ENCODE measurements at places on chromosomes 1 and 21. TPM values are rescaled to one million over a fixed set of nuclear protein-coding genes. Genes with fewer than 3 reads are reported as not detected.

DNA sequence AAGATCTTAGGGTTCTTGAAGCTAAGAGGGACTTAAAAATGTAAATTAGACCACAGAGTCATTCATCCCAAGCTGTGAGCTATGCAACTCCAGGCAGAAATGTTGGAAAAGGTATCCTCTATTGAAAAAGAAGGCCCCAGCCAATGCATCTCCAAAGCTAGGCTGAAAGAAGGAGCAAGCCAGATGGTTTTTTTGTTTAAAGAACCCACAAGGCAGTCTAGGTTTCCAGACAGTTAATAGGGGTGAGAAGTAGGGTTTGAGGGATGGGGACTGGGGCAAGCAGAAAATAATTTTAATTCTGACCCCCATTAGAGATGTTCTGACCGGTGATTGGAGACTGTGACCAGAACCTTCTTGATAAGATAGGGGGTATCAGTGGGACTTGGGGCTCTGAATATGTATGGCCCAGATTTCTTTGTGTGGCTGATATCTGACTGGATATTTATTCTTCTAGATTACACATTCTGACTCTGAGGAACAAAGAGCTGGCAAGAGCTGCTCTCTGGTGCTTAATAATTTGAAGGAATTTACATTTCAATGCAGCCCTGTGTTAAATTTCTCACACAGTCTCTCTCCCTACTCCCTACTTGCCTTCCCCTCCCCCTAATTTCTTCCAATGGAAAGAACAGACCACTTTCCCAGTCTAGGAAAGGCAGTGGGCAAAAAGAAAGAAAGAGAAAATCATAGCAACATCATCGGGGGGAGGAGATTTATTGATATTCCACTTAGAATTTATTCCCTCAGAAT lies 104.9 kb downstream of the NUF2 start:
- no peaks in the 10 kb centered on the region for H3K4me1 ChIP-seq
- H3K27ac ChIP-seq = no peak overlapping the region
- DNase-seq = no peak
- H3K4me3 ChIP-seq = no peak overlapping the region
- peaks cover 3% of the 10 kb centered on the region for H3K27me3 ChIP-seq

DNA sequence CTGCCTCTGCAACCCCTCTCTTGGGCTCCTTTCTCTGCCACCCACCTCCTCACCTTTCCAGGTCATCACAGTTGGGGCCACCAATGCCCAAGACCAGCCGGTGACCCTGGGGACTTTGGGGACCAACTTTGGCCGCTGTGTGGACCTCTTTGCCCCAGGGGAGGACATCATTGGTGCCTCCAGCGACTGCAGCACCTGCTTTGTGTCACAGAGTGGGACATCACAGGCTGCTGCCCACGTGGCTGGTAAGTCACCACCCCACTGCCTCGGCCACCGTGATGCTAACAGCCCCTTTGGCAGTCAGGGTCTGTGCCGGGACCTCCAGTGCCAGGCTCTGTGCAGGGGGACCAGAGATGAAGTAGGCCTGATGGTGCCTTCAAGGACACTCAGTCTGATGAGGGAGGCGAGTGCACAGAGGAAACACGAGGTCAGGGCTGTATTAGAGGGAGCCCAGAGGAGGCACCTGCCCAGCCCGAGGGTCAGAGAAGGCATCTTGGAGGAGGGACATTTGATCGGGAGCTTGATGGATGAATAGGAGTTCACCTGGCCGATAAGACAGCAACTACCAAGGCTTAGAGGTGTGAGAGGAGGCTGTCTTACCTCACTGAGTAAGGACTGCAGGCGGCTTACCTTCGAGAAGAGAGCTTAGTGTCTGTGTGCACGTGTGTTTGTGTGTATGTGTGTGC lies 18.1 kb downstream of the PCSK9 start:
- no peak overlapping the region for H3K4me3 ChIP-seq
- H3K36me3 ChIP-seq = no peaks in the 10 kb centered on the region
- no peak overlapping the region for H3K27ac ChIP-seq
- H3K27me3 ChIP-seq = no peaks in the 10 kb centered on the region

- no peak for DNase-seq
- no peaks in the 10 kb centered on the region for H3K36me3 ChIP-seq
- no peak overlapping the region for H3K4me3 ChIP-seq
- H3K4me1 ChIP-seq = no peaks in the 10 kb centered on the region
Observed at GRCh38 chr1:39711966-39712340, 20.7 kb upstream of the HPCAL4 start.

DNA sequence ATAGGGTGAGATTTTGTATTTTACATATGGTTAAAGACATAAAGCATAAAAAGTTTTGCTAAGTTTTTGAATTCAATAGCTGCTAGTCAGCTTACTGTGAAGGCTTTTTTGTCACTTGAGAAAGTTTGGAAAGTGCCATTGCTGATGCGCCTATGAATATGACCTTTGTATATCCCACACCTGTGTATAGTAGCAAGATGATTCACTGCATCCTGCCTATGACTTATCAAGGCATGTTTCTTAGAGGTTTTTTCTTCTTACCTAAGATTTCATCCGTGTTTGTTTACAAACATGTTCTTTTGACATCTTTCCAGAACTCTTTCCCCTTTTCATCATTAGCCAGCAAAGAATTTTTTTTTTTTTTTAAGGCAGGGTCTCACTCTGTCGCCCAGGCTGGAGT lies 51.5 kb downstream of the PRKAA2 start:
- no peak overlapping the region for H3K4me3 ChIP-seq
- no peaks in the 10 kb centered on the region for H3K36me3 ChIP-seq
- no peaks in the 10 kb centered on the region for H3K4me1 ChIP-seq
- H3K27me3 ChIP-seq = no peaks in the 10 kb centered on the region
- no peak overlapping the region for H3K27ac ChIP-seq
- DNase-seq = no peak

- no peak for DNase-seq
- H3K4me3 ChIP-seq = no peak overlapping the region
- no peaks in the 10 kb centered on the region for H3K36me3 ChIP-seq
Observed at GRCh38 chr1:31510853-31511789, 65.2 kb upstream of the TINAGL1 start.

DNA sequence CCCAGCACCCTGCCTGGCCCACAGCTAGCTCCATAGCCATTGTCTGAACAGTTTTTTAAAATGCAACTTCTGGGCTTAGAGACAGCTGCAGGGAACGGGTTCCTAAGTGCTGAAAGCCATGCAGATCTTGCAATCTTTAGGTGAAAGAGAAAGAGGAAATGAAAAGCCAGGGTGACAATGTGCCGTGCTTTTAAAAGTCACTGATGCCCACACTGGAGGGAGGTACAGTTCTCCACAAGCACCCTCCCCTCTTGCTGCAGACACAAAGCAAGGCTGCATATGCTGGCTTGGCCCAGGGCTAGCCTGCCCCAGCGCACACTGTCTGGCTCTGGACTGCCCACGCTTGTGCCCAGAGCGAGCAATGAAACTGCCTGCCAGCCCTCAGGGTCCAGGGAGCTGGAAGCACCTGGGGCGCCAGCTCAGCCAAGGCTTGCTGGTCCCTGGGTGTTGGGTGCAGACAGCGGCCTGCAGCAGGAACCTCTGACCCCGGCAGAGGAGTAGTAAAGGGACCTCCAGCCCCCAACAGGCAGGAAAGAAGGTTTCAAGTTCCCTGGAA lies 70.4 kb downstream of the AJAP1 start:
- H3K4me3 ChIP-seq = no peak overlapping the region
- no peak overlapping the region for H3K27ac ChIP-seq
- H3K36me3 ChIP-seq = no peaks in the 10 kb centered on the region
- no peaks in the 10 kb centered on the region for H3K27me3 ChIP-seq

GRCh38 chr1:3775490-3776230 lies 3.1 kb downstream of the SMIM1 start:
- H3K27ac ChIP-seq = no peak overlapping the region
- peaks cover 15% of the 10 kb centered on the region for H3K36me3 ChIP-seq
- DNase-seq = peak; percentile 45
- H3K27me3 ChIP-seq = peaks cover 6% of the 10 kb centered on the region
- H3K4me3 ChIP-seq = no peak overlapping the region
- peaks cover 33% of the 10 kb centered on the region for H3K4me1 ChIP-seq

GRCh38 chr1:208113011-208113410 lies 131.2 kb downstream of the PLXNA2 start:
- H3K27ac ChIP-seq = no peak overlapping the region
- DNase-seq = no peak
- no peaks in the 10 kb centered on the region for H3K36me3 ChIP-seq
- H3K27me3 ChIP-seq = no peaks in the 10 kb centered on the region

- H3K4me3 ChIP-seq = no peak overlapping the region
- no peak overlapping the region for H3K27ac ChIP-seq
- peaks cover 12% of the 10 kb centered on the region for H3K4me1 ChIP-seq
- peaks cover 3% of the 10 kb centered on the region for H3K27me3 ChIP-seq
Observed at GRCh38 chr1:39653546-39654031, 14.1 kb upstream of the HEYL start.

DNA sequence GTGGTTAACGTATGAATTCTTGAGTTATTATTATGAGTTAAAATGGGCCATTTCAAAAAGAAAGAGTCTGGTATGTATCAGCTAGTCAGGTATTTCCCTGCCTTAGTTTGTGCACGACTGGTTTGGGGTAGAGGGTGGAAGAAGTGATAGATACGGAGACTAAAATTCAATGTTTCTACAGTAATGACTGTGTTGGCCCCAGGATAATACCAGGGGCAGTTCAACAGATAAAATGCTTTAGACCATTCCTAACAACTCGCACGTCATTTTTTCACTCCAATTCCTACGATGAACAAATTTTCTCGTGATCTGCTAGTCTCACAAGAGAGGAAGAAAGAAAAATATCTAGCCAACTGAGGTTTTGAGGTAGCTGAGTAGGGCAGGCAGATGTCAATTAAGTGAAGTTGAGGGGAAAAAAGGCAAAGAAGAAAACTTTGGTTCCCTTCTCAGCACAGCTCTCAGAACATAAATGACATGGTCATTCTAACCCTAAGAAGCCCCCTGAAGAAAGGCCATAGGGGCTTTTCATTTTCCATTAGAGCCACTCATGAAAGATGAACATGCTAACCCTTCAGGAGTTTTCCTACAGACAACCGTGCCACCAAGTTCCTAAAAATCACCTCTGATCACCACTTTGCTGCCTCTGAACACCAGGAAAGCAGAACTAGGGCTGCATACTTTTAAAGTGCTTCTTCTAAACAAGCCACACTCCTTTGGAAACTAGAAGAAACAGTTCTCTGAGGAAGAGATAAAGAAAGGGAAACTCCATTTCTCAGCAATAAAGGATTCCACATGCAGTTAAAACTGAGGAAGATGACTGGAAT lies 5.6 kb downstream of the MCOLN2 start:
- peaks cover 16% of the 10 kb centered on the region for H3K4me1 ChIP-seq
- peaks cover 6% of the 10 kb centered on the region for H3K27me3 ChIP-seq
- no peaks in the 10 kb centered on the region for H3K36me3 ChIP-seq
- DNase-seq = no peak
- no peak overlapping the region for H3K27ac ChIP-seq

The DISC1 gene
- total RNA-seq = 14.6 TPM

The INKA2 gene
- 1.2 TPM for total RNA-seq

The HHIPL2 gene
- not detected for total RNA-seq

The IGFN1 gene
- not detected for total RNA-seq
